ENCODE measurements at places on chromosomes 12 and 14. TPM values are rescaled to one million over a fixed set of nuclear protein-coding genes. Genes with fewer than 3 reads are reported as not detected.

SRRM4 gene
- not detected for total RNA-seq

SMCO2 gene
- not detected for total RNA-seq

OR4K1 gene
- not detected for total RNA-seq

NGB gene
- not detected for total RNA-seq

CCDC38 gene
- total RNA-seq = not detected

BMAL2 gene
- total RNA-seq = 5.5 TPM

AHSA1 gene
- 115 TPM for total RNA-seq

GRCh38 chr12:116482179-116482578 is 77.0 kb upstream of the MAP1LC3B2 start:
- peaks cover 9% of the 10 kb centered on the region for H3K4me1 ChIP-seq
- H3K4me3 ChIP-seq = no peak overlapping the region
- no peak overlapping the region for H3K27ac ChIP-seq
- no peaks in the 10 kb centered on the region for H3K36me3 ChIP-seq
- no peak for DNase-seq

DNA sequence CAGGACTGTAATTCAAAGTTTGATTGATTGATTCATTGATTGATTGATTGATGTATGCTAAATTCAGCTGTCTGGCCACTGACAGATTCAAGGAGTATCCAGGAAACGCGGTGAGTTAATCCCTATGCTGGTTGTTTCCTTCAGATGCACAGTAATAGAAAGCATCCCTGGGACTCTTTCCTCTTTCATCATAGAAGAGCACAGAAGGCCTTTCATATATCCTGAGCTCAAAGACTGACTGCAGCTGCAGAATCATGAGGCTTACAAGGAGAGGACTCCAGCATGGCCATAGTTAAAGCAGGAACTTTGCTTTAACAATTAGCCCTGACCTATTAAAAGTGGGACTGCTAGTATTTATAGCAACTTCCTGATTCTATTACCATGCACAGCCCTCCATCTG is 187.7 kb upstream of the TMTC1 start:
- no peak overlapping the region for H3K4me3 ChIP-seq
- DNase-seq = no peak
- H3K27ac ChIP-seq = no peak overlapping the region
- peaks cover 8% of the 10 kb centered on the region for H3K4me1 ChIP-seq
- peaks cover 3% of the 10 kb centered on the region for H3K27me3 ChIP-seq

GRCh38 chr12:44286336-44286735 is 450.5 kb downstream of the TMEM117 start:
- no peaks in the 10 kb centered on the region for H3K4me1 ChIP-seq
- no peaks in the 10 kb centered on the region for H3K36me3 ChIP-seq

DNA sequence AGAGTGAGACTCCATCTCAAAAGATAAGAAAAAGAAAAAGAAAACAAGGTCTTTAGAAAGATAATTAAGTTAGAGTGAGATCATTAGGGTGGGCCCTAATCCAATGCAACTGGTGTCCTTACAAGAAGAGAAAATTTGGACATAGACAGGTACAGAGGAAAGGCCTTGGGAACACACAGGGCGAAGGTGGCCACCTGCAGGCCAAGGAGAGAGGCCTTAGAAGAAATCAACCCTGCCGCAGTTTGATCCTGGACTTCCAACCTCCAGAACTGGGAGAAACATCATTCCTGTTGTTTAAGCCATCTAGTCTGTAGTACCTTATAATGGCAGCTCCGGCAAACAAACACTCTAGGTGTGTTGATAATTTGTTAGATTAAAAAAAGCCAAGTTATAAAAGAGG is 491.9 kb downstream of the MED13L start:
- H3K4me1 ChIP-seq = no peaks in the 10 kb centered on the region
- no peak overlapping the region for H3K4me3 ChIP-seq
- DNase-seq = no peak
- H3K36me3 ChIP-seq = no peaks in the 10 kb centered on the region

GRCh38 chr14:55128386-55129085 is 516 bp upstream of the LGALS3 start:
- no peak for DNase-seq
- H3K27me3 ChIP-seq = no peaks in the 10 kb centered on the region

GRCh38 chr12:911191-911826 is 38.2 kb downstream of the RAD52 start:
- H3K4me3 ChIP-seq = no peak overlapping the region
- H3K27me3 ChIP-seq = no peaks in the 10 kb centered on the region

- H3K27me3 ChIP-seq = peaks cover 15% of the 10 kb centered on the region
- DNase-seq = no peak
- no peaks in the 10 kb centered on the region for H3K36me3 ChIP-seq
Observed at GRCh38 chr12:6819106-6820030, 2.3 kb upstream of the GPR162 start.

GRCh38 chr14:70692210-70692609 is 50.5 kb downstream of the TTC9 start:
- no peaks in the 10 kb centered on the region for H3K36me3 ChIP-seq
- no peak overlapping the region for H3K4me3 ChIP-seq
- no peak for DNase-seq
- no peaks in the 10 kb centered on the region for H3K27me3 ChIP-seq

GRCh38 chr12:27176765-27177164 is 67.3 kb upstream of the STK38L start:
- no peak for DNase-seq

- peaks cover 1% of the 10 kb centered on the region for H3K27me3 ChIP-seq
- no peaks in the 10 kb centered on the region for H3K36me3 ChIP-seq
Observed at GRCh38 chr14:75240781-75241180, 37.8 kb upstream of the FOS start.

DNA sequence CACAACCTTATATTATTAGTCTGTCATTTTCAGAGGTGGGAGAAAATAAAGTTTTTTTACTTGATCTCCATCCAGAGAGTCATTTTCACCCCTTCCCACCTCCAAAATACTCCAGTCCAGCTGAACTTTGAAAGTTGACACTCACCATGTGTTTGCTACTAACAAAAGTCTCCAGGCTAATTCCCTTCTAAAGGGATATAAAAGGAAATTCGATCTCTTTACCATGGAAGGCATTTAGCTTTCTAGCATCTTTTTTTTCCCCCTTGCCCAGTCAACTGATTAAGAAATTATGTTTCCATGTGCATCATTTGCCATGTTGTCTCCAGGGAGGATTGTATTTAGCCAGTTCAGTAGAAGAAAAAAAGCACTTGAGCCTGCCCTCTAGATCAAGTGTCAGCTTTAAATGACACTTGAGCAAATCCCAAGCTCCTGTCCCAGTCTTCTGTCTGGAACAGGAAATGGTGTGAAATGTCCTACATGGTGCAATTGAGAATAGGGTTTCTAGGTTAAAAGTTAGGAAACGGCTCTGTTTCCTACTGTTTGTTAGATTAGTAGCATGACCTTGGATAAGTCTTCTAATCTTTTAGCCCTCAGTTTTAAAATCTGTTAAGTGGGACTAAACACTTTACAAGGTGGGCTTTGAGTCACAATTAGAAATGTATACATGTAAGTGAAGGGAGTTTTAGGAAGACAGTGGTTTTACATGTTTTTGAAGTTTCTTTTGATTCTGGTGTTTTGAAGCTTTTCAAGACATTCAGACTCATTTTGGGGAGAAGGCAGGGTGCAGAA is 67.2 kb downstream of the GNS start:
- H3K4me1 ChIP-seq = peaks cover 33% of the 10 kb centered on the region
- DNase-seq = no peak
- peaks cover 29% of the 10 kb centered on the region for H3K36me3 ChIP-seq
- no peaks in the 10 kb centered on the region for H3K27me3 ChIP-seq
- H3K27ac ChIP-seq = peak overlapping the region; percentile 66

- no peak overlapping the region for H3K4me3 ChIP-seq
- no peaks in the 10 kb centered on the region for H3K36me3 ChIP-seq
- H3K27ac ChIP-seq = no peak overlapping the region
- H3K27me3 ChIP-seq = no peaks in the 10 kb centered on the region
- H3K4me1 ChIP-seq = peaks cover 11% of the 10 kb centered on the region
- no peak for DNase-seq
Observed at GRCh38 chr12:76711241-76711640, 52.7 kb upstream of the ZDHHC17 start.

DNA sequence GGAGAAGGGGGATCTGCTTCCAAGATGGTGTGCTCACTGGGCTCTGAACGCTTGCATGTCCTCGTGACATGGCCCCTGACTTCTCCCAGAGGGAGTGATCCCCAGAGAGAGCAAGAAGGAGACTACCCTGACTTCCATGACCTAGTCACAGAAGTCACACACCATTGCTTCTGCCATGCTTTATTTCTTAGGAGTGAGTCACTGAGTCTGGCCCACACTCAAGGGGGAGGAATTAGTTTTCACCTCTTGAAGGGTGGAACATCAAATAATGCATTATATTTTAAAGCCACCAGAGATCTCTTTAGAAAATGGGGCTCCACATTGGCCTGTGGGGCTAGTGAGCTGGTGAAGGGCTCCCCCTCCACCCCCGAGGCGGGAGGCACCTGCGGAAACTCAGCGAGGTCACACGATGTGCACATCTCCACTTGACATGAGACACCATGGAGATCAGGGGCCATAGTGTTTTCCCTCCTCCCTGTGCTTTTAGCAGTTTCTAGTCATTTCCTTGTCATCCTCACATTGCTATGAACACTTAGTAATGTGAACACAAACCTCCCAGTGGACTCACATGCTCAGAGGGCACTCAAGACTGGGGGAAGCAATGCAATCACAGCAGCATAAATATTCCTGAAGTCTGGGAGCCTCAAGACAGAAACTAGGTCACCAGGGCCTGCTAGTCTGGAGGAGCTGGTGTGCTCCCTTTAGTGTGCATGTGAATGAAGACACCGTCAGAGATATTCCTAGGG is 87.4 kb upstream of the FZD10 start:
- no peaks in the 10 kb centered on the region for H3K27me3 ChIP-seq
- no peak overlapping the region for H3K4me3 ChIP-seq
- H3K4me1 ChIP-seq = no peaks in the 10 kb centered on the region
- no peak for DNase-seq

- no peak overlapping the region for H3K4me3 ChIP-seq
- peaks cover 43% of the 10 kb centered on the region for H3K4me1 ChIP-seq
- no peak for DNase-seq
- H3K27ac ChIP-seq = no peak overlapping the region
Observed at GRCh38 chr14:22517117-22517720, 71.8 kb downstream of the DAD1 start.

DNA sequence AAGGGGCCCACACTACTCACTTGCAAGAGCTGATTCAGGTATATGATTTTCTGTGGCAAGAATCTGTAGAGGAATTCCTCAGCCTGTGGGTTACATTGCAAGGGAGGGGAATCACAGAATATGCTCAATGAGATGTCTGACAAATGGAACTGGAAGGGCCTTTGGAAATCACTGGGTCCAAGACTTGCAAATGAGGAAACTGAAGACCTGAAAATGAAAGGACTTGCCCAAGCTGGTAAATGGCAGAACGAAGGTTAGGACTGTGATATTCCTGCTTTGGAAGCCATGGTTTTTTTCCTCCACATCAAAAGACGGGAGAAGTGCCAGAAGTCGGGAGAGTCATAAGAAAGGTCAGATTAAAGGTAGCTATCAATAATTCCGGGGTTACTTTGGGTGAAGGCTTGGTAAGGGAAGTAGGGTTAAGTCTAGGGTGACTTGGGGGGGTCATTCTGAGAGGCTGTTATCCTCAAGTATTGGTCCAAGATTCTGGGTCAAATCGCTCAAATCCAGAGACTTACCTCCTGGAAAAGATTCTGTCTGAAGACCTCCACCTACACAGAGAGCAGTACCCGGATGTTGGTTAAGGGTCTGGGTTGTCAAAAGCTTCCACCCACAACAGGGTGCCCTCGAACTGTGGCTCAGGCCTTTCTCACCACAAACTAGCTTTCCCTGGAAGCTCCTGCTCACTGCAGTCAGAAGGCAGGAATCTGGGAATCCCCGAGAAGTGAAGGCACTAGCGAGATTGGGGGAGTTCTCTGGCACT is 539 bp downstream of the PSME2 start:
- peaks cover 30% of the 10 kb centered on the region for H3K4me1 ChIP-seq
- H3K4me3 ChIP-seq = peak overlapping the region; percentile 99
- H3K27me3 ChIP-seq = no peaks in the 10 kb centered on the region
- DNase-seq = no peak
- H3K36me3 ChIP-seq = peaks cover 15% of the 10 kb centered on the region

DNA sequence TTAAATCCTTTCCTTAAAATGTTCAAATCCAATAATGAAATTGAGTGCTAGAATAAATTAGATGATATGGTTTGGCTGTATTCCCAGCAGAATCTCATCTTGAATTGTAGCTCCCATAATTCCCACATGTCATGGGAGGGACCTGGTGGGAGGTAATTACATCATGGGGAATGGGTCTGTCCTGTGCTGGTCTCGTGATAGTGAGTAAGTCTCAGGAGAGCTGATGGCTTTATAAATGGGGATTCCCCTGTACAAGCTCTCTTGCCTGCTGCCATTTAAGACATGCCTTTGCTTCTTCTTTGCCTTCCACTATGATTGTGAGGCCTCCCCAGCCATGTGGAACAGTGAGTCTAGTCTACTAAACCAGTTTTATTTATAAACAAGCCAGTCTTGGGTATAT is 508.5 kb downstream of the ETNK1 start:
- no peaks in the 10 kb centered on the region for H3K36me3 ChIP-seq
- DNase-seq = no peak
- no peak overlapping the region for H3K4me3 ChIP-seq

GRCh38 chr12:19434538-19434937 is 4.8 kb upstream of the AEBP2 start:
- H3K4me3 ChIP-seq = no peak overlapping the region
- H3K4me1 ChIP-seq = peaks cover 17% of the 10 kb centered on the region
- no peak for DNase-seq
- no peak overlapping the region for H3K27ac ChIP-seq
- H3K36me3 ChIP-seq = no peaks in the 10 kb centered on the region

DNA sequence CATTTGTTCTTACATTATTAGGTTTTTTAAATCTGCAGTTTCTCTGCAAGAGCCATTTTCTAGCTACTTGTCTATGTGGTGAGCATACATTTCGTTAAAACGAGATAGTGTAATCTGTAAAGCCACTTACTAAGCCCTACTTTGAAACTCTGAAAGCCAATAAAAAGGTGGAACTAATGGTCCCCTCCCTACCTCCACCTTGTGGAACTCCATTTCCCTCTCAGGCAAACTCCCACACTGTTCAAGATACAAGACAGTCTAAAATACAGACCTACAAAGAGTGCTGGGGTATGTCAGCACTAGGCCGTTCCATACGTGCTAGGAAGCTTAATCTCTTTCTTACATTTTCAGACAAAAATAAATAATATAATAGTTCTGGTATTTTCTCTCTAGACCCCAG is 74.1 kb downstream of the DUSP6 start:
- no peak for DNase-seq
- no peaks in the 10 kb centered on the region for H3K36me3 ChIP-seq
- no peak overlapping the region for H3K27ac ChIP-seq
- peaks cover 9% of the 10 kb centered on the region for H3K4me1 ChIP-seq
